ENCODE measurements at places on chromosomes 2 and 18.

DNA sequence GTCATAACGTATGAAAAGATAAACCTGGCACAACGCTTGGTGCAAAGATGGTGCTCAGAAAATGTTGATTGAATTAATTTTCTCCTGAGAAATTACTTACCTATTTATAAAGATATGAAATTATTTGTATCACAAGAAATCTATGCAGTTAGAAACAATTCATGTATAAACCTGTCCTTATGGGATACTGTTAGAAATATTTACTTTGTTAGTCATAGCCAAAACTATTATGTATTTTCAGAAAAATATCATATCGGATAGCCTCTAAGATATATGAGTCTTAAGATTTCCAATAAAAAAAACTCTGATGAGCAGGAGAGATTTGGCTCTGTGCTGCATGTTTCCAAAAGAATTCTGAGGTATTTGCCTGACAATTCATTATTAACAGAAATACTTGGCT, 880.7 kb downstream of the LRRTM4 start:
- DNase-seq, result no peak

DNA sequence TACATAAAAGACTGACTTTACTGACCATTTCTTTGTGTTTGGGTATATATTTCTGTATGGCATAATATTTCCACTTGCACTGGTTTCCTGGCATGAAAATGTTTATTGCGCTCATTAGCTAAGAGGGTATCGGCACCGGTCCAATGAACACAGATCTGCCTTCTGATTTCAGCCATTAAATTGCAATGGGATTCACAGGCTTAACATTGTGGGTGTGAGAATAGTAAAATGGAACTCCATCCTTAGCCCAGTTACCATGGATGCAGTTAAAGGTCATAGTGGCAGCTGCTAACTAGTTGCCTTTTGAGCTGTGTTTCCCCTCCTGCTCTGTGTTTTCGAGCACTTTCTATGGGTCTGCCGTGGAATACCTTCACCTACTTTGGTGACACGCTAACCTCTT, 352.6 kb upstream of the POU3F3 start:
- no peak for DNase-seq

DNA sequence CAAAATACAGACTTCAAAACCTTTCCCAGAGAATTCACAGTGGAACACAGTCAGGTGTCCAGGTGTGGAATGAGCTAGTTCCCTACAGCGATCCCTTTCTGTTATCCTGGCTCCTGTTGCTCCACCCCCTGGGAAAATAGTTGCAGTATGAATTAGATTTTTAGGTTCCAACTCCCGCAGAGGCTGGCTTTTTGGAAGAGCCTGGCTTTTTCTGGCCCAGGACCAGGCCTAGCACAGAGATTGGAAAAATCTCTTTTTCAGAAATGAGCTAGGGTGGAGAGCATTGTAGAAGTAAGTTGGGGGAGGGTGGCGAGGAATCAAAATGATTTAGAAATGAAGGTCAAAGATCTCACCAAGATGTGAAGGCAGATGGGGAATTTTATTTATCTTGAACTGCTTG, 27.1 kb downstream of the COL5A2 start:
- DNase-seq, result no peak

- no peak for DNase-seq
These were observed 335.2 kb downstream of the KCNJ3 start for GRCh38 chr2:155033652-155034051.

GRCh38 chr2:667332-667999, 9.7 kb downstream of the TMEM18 start:
- DNase-seq, result no peak

- DNase-seq, result no peak
These were observed 24.9 kb upstream of the RPIA start for GRCh38 chr2:88666576-88666975.

DNA sequence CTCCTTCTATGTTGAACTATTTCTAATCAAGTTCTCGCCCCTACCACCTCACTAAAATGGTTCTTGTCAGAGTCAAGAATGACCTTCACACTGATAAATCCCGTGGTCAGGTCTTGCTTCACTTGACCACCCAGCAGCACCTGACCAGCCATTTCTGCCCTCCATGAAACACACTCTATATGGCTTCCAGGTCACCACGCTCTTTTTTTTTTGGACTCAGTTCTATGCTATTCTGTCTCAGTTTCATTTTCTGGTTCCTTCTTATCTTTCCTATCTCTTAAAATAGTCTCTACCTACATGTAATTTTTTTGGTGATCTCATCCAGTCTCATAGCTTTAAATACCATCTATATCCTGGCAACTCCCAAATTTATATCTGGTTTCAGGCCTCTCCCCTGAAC, 11.4 kb downstream of the EIF2AK3 start:
- no peak for DNase-seq

DNA sequence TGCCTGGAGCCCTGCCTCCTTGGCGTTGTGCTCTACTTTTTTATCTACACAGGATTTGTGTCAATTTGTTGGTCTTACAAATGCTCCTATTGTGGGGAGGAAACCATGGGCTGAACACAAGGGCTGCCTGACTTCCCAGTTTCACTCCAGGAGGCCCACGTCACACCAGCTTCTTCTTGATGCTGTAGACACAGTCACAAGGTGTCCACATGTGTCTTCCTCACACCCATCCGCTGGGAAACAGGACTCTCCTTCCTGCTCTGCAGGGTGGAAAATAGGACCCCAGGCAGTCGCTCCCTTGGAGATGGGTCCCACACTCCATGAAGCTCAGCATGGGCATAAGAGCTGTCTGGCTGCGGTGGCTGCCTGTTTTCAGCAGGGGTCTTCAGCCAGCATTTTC, 468.2 kb downstream of the EPHA4 start:
- no peak for DNase-seq

DNA sequence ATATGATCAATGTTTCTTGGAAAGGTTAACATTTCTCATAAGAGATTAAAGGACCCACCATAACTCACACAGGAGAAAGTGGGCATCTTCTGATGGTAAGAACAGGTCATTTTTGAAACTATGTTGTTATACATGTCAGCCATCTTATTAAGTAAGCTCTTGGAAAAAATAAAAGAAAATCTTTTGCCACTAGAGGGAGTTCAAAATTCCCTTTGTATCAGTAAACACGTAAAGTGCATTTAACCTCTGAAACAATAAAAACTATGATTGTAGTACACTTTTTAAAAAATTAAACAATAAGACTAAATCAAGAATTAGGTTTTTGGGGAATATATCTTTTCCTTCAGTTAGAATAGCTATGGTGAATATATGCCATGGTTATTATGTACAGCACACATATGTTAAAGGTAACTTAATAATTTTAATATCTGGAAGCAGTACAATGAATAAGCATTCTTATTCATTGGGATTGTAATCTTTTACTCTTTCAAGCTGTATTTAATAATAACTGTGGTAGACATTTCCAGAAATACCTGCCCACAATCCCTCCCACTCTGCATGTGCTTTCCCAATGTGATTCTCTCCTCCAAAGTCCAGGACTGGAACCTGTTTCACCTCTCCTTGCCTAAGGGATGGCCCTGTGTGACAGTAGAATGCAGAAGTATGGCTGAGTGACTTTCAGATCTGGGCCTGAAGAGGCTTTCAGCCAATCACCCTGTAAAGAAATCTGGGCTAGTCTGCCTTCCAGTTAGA, 64.2 kb downstream of the RBMS1 start:
- no peak for DNase-seq

DNA sequence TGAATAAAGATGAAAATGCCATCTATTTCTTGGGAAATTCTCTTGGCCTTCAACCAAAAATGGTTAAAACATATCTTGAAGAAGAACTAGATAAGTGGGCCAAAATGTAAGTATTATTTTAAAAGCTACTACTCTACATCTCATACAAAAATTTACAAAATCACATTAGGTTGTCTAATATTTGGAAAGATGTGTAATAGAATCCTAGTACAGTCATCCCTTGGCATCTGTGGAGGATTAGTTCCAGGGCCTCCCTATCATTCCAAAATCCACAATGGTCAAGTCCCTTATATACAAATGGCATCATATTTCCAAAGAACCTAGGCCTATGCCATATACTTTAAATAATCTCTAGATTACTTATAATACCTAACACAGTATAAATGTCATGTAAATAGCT, 41.2 kb downstream of the KYNU start:
- no peak for DNase-seq

DNA sequence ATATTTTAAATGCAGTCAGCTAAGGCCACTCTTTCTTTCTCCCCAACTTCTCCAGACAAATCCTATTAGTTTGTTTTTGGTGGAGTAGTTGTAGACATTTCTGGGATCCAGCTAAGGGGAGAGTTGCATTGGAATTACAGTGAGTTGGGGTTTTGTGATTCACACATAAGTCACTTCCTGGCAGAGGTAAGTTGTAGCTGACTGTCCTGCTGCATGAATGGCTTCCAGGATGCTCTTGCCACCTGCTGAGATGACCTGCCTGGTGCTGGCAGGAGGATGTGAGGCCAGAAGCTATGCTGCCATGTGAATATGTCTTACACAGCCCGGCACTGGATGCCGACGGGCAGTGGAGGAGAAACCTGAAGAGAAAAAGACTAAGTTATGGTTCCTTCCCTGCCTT, 243.7 kb downstream of the TDRD15 start:
- DNase-seq, result no peak

DNA sequence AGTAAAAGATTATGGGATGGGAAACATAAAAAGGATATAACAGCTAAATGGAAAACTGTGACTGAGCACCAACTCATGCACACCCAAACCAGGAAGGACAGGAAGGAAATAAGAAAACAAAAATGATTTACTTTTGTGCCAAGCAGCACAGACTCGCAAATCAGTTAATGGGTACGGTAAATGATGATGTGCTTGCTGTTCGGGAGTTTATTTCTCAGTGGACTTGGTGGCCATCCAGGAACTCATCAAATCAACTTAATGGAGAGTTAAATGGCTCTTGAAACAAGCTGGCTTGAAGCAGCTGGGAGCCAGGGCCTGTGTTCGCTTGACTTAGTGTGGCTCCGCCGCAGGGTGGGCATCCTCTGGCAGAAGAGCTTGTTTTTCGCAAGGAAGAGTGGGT, 36.2 kb downstream of the MTCL1 start:
- no peak for DNase-seq

DNA sequence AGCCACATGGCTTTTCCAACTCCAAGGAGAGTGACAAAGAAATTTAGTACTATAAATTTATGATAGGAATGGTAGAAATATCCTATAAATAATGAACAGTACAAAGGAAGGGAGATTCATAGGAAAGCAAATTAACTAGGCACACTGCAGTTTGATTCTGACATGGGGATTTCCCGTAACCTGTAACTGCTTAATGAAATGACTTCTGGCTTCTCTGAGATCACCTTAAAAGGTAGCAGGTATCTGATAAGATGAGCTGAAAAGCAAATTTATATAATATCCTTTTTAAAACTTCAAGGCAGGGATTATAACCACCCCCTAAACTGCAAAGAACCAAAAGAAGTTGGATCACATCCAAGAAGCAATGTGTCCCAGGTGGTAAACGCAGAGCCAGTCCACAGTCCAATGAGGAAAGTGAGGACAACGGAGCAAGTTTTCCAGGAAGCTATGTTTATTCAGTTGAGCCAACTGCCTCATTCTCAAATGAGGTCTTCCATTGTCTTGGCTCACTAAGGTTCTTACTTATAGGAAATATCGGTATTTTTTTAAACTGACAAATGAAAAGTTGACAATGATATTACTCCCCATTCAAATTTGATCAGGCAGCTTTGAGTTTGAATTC, 43.0 kb downstream of the WIPF1 start:
- no peak for DNase-seq

DNA sequence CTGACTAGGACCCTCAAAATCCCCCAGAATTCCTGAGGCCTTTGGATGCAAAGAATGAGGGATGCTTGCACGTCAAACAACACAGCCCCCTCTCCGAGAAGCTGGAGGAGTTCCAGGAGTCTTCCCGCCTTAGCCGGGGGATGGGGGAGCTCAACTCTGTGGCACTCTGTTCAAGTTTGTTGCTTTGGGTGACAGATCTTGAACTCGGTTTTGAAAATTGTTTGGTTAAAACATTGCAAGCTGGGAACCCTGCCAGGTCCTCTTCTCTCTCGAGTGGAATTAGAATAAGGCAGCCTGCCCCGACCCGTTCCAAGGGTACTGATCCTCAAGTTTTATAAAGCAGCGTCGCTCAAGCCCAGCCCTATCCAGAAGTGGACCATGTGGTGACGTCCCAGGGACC, 244.1 kb downstream of the LOXHD1 start:
- no peak for DNase-seq

DNA sequence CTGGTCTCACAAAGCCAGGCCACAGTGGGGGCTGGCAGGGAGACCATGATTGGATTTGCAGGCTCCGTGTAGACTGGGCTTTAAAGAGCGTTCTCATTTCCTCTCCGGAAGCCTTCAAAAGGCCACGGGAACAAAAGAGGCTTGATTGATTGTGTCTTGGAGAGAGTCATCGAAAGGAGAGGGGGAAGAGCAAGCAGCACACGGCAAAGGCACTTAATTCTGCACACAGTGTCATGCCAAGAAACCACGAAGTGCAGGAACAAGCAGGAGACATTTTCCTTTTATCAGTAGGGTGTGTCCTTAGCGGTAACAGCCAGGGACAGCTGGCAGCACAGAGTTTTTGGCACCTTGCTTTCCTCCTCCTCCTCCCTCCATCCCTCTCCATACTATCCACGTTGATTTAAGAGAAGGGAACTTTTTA, 47.7 kb downstream of the GLI2 start:
- DNase-seq, result no peak

DNA sequence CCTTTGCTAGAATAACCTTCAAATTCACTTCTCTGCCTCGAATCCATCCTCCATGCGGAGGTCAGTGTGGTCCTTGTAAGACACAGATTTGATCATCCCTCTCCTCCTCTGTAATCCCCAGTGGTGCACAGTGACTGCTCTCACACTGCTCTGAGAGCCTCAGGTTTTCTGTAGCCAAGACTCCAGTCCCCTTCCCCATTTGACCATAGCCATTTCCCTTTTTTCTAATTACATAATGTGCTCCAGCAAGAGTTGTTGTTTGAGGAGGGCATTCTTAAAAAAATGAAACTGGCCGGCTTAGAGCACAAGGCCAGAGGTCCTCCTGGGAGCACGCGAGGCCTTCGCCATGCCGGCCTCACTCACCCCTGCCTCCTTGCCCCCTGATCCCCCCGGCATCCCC, 34.7 kb upstream of the LPIN1 start:
- no peak for DNase-seq

GRCh38 chr2:126839796-126840195, 58.9 kb upstream of the TEX51 start:
- DNase-seq, result no peak

- DNase-seq, result no peak
These were observed 155.3 kb upstream of the CDH19 start for GRCh38 chr18:66759050-66759828.

DNA sequence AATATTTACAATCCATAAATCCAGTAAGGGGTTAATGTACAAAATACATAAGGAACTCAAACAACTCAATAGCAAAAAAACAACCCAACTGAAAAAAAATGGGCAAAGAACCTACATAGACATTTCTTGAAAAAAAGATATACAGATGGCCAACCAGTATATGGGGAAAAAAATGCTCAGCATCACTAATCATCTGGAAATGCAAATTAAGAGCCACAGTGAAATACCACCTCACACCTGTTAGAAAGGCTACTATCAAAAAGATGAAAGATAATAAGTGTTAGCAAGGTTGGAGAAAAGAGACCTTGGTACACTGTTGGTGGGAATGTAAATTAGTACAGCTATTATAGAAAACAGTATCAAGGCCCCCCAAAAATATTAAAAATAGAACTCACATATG, 14.6 kb downstream of the AP1S3 start:
- no peak for DNase-seq

GRCh38 chr2:3469486-3469885, 49.8 kb downstream of the ADI1 start:
- DNase-seq, result no peak

Measured in stimulated activated CD8-positive, alpha-beta memory T cell treated with anti-CD3 and anti-CD28 coated beads, Interleukin-15, amount 100 ng/mL, for 4 hours (primary cell).